Fibroblast of lung (primary cell): ENCODE measurements at places on chromosomes 6 and 20. TPM values are rescaled to one million over a fixed set of nuclear protein-coding genes. Genes with fewer than 3 reads are reported as not detected.

Gene RALGAPA2
- 1.2 and 1.8 TPM in 2 replicates for polyA plus RNA-seq

Gene MUC22
- polyA plus RNA-seq = not detected in 2 replicates

Gene LPIN3
- 3.0 and 4.7 TPM in 2 replicates for polyA plus RNA-seq

Gene DACT2
- polyA plus RNA-seq = not detected in 2 replicates
